CD4-positive, alpha-beta memory T cell (primary cell): ENCODE measurements at places on chromosomes 16 and 17.

GRCh38 chr16:54933281-54934011 lies 2.8 kb downstream of the IRX5 start:
- no peak for DNase-seq

GRCh38 chr17:45851464-45851863 lies 6.8 kb downstream of the SPPL2C start:
- DNase-seq = no peak

- DNase-seq = no peak
These were observed 1.7 kb upstream of the SPEM2 start for GRCh38 chr17:7423679-7424078.

- no peak for DNase-seq
These were observed 7.1 kb downstream of the SETD1A start for GRCh38 chr16:30964574-30965226.

GRCh38 chr16:1159325-1159972 lies 6.5 kb downstream of the CACNA1H start:
- DNase-seq = no peak

DNA sequence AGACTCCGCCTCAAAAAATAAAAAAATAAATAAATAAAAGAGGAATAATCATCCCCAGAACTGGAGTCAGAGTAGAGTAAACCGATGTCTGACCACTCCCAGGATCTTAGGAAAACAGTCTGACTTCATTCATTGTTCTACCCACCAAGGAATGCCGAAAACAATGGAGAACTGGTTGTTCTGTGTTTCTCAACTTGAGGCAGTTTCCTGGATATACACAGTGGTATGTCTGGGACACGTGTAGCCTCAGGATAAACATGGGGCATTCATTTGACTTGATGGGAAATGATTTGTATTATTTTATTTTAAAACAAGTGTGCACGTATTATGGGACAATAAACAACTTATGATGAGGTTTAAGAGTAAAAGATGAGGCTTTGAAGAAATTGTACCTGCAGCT lies 32.8 kb upstream of the PAFAH1B1 start:
- no peak for DNase-seq

DNA sequence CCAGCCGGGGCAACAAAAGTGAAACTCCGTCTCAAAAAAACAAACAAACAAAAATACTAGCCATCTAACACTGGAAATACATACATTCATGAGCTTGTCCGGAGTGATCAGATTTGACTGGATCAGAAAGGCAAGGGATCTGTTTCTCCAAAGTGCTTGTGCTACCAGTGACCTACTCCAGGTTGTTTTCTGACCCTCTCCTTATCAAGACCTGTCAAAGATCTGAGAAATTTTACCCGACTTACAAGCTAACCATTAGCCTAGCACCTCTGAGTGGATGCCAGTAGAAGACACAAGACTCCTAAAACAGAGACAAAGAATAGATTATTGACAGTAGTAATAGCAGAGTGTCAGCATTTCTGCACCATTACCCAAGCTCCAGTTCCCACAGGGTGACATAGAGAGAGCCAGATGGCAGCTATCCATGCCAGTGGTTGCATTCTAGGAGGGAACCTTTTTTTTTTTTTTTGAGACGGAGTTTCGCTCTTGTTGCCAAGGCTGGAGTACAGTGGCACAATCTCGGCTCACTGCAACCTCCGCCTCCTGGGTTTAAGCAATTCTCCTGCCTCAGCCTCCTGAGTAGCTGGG lies 9.8 kb downstream of the ASPA start:
- no peak for DNase-seq

DNA sequence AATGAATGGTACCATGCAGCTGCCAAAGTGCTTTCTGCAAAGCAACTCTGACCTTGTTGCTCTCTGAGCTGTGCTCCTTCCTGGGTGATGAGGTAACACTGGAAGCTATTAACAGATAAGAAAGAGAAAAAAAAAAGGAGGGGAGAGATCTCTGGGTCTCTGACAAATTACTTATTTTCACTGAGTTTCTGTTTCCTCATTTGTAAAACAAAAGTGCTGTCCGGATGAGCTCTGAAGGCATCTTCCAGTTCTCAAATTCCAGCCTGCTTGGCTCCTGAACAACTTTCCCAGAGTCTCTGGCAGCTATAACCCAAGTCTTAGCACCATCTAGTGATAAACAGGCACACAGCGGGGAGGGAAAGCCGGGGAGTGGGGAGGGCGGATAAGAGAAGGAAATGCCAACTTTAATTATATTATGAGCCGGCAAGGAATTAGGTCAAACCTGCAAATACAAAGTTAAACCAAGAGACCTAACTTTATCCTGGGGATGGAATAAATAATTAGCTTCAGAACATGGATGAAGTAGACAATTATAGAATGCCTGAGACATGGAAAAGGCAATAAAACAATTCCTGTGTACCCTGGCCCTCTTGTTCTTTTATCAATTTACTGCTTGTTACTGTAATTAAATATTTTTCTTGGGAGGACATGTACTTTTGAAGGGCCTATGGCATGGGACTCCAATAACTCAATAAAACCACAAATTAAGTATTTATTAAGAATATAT lies 61.3 kb upstream of the KIFC3 start:
- DNase-seq = no peak
